Renal cortical epithelial cell (primary cell): ENCODE measurements at places on chromosomes 2 and 18.
A peak's percentile ranks its signal among the peaks of the same experiment; 100 is the strongest.

GRCh38 chr18:40152859-40153258, 1802.2 kb upstream of the PIK3C3 start:
- DNase-seq, result peak; percentile 1

GRCh38 chr2:108616751-108617161, 82.5 kb downstream of the LIMS1 start:
- peak; percentile 86 for DNase-seq

DNA sequence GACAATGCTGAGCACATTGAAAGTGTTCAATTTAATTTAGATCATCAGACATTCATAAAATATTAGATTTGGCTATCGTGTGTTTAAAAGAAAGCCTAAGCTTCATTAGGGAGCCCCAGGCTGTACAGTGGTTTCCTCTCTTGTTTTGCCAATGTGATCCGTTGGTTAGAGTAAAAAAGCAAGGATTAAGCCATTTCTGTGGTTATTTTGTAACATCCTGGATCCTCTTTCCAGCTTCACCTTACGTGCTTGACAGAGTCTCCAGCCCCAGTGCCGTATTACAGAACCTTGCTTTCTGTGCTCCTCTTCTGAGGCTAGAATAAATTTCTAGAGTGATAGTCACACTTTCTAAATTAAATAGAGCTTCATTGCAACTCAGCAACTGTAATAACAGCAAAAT, 289.3 kb upstream of the LINC00305 start:
- DNase-seq, result no peak

- DNase-seq, result no peak
Measured at GRCh38 chr2:150357770-150358467, 129.5 kb downstream of the RND3 start.

GRCh38 chr2:127596311-127597045, 49.5 kb upstream of the GPR17 start:
- DNase-seq, result no peak

- peak; percentile 61 for DNase-seq
Measured at GRCh38 chr2:168515502-168515901, 59.4 kb downstream of the CERS6 start.

DNA sequence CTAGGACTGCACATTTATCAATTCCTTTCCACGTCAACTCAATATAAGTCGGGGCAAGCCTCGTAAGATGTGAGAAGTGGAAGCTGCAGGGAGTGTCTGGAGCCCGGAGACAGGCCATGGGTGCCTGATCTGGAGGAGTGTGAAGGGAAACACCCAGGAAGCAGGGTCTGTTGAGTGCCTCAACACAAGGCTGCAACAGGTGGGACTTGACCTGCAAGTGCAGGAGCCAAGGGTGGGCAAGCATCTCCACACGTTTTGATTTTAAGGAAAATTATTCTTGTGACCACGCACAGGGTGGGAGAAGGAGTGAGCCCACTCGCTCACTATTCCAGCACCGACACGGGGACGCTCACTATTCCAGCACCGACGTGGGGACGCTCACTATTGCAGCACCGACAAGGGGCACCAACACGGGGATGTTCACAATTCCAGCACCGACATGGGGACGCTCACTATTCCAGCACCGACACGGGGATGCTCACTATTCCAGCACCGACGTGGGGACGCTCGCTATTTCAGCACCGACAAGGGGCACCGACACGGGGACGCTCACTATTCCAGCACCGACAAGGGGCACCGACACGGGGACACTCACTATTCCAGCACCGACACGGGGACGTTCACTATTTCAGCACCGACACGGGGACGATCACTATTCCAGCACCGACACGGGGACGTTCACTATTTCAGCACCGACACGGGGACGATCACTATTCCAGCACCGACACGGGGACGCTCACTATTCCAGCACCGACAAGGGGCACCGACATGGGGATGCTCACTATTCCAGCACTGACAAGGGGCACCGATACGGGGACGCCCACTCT, 197.3 kb downstream of the EIPR1 start:
- DNase-seq, result no peak

GRCh38 chr2:127884436-127884835, 1.3 kb downstream of the AMMECR1L start:
- DNase-seq, result no peak

GRCh38 chr2:215651412-215651811, 215.5 kb upstream of the FN1 start:
- no peak for DNase-seq

- no peak for DNase-seq
Measured at GRCh38 chr2:193523662-193524061, 1328.9 kb upstream of the TMEFF2 start.

DNA sequence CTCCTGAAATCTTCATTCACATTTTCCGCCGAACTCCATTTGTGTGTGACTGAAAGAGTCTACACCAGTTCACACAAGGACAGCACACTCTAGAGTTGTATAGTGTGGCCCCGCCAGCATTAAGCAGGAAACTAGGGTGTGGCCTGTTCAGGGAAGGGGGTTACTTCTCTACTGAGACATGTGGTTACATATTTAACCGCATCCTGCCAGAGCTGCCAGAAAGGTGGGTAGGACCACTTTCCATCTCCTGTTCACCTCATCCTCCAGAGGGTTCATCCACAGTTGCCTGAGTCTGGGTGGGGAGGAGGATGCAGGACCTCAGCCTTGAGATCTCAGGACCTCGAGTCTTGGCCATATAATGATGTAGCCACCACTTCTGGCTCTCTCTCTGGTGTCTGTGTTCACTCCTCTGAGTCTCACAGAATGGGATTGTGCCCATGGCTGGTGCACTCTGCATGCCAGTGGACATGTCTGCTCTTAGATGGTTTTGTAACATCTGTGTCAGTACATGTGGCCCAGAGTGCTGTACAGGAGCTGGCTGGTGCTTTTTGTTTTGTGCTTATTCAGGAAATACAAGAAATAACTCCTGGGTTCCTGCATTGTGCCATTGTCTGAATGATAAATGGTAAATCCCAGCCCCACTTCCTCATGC, 7.7 kb upstream of the SP140L start:
- no peak for DNase-seq

DNA sequence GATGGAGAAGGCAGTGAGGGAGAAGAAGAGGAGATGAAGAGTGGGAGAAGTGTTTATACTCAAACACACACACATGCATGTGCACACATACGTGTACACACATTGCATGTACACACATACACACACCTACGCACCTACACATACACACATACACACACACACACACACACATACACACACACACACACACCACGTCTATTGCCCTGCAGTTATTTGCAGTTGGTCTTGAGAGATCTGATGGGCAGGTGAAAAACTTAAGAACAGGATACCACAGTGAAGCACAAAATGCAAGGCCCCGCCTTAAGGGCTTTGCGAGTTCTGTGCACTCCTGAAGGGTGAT, 190.2 kb downstream of the MYCN start:
- DNase-seq, result no peak

- peak; percentile 63 for DNase-seq
Measured at GRCh38 chr2:164976301-164976700, 21.0 kb upstream of the SLC38A11 start.

GRCh38 chr2:236940497-236940896, 145.2 kb upstream of the COPS8 start:
- DNase-seq, result no peak

DNA sequence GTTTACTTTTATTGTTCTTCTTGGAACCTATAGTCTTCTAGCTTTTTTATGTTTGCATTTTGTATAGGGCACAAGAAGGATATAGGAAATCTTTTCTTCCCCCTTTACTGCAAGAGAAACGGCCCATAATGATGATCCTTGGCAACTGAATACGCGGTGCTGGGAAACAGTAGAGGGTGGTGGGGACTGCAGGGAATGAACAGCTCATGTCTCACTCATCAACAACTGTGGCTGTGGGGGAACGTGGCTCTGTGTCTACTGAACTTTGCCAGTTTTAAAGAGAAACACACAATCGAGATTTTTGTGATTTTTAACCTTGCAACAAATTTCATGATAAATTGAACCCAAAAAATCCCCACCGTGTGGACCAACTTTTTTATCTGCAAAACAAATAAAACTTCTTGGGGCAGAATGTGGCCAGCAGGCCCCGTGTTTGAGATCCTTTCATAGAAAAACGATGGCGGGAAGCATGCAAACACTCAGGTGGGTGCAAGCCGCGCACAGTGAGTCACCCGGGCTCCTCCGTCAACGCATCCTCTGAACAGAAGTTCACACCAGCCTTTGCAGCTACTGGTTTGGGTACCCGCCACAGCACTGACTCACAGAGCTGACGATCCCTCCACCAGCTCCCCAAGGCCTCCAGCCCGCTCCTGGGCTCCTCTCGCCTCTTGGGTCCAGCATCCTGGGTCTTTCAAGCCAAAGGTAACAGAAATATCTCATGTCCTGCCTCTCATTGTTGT, 149.3 kb downstream of the COL6A3 start:
- no peak for DNase-seq

DNA sequence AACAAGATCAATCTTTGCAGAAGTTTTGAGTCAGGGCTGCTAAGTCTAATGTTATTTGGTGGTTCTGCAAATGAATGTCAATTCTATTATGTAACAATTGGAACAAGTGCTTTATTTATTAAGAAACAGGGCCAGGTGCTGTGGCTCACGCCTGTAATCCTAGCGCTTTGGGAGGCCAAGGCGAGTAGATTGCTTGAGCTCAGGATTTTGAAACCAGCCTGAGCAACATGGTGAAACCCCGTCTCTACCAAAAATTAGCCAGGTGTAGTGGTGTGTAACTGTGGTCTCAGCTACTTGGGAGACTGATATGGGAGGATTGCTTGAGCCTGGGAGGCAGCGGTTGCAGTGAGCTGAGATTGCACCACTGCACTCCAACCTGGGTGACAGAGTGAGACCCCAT, 13.2 kb upstream of the RNF103 start:
- no peak for DNase-seq

DNA sequence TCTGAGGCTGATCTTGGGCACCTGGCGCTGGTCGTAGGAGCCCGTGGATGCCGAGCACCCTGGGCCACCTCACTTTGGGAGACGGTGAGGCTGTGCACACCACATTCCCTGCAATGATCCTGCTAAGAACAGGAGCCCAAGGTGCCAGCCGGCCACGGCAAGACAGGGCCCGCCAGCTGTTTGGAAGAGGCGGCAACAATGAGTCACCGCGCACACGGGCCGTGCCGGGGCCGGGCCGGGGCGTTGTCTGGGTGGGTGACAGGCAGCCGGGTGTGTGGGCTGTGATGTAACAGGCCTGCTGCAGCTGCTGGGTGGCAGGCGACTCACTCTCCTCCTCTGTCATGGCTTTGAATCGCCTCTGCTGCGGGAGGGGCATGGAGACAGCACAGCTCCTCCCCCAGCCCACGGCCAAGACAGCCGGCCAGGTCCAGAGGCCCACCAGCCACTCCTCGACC, 49.7 kb upstream of the ODC1 start:
- peak; percentile 68 for DNase-seq

GRCh38 chr18:111306-112014, 46.9 kb upstream of the USP14 start:
- DNase-seq, result peak; percentile 38

DNA sequence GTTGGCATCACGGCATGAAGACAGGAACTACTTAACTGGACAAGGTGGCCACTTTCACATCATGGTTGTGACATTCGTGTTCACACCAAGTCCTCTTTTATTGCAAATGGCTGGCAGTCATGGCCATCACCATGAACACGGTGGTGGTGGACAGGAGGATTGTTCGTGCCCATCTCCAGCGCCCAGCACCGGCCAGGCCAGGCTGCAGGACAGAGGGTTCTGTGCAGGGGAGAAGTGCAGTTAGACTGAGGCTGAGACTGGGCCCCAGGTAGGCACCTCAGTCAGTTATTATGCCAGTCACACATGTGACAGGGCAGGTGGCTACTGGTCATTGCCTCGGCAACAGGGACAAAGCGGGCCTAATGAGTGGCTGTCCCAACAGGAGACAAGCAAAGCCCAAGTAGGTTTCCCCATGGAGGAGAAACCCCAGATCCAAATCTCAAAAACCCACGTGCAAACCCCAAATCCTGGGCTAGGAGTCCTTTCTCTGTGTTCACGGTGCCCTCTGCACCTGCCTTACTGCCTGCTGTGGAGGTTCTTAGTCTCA, 468.1 kb upstream of the MYT1L start:
- DNase-seq, result no peak

- DNase-seq, result no peak
Measured at GRCh38 chr2:152050341-152050740, 48.5 kb downstream of the CACNB4 start.

DNA sequence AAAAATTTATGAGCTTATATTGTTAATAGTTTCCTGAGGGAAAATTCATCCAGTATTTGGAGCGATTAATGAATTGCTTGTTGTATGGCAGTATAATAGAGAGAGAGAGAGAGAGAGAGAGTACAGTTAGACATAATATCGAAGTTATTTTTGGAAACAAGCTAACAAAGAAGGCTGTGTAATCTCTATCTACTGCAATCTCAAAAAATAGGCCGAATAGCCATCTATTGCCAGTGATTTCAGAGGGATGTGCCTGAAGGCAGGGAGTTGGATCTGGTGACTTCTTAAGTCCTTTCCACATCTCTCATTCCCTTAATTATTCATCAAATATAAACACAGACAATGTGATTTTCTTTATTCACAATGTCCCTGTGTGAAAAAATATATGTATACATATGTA, 433.1 kb upstream of the RAB12 start:
- DNase-seq, result no peak

DNA sequence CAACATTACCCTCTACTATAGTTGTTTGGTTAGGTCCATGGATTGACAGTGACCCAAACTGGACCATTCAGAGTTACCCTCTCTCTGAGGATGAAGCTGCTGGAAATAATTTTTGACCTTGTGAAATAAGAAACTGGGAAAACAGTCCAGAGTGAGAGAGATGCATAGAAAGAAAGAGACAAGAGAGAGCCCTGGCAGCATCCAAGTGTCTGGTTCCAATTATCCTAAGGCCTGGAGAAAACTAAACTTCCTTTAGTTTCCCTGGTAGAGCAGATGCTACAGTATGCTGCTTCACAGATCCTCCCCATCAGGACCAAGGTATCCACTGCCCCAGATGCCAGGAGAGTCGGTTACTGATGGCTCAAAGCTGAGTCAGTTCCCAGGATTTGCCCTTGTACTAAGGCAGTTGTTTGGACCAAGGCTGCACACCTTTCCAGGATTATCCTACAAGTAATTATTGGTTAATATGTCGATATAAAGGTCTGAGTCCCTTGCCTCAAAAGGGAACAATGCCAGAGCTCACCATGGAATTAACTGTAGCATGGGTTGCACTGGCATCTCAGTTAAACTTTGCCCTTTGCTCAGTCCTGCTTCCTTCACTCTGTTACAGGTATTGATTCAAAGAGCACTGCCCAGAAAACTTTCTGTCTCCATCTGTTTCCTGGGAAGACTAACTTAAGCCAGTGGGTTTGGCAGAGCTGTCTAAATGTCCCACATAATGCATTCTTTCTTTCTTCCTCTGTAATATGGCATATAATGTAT, 14.6 kb upstream of the CHN1 start:
- DNase-seq, result no peak

DNA sequence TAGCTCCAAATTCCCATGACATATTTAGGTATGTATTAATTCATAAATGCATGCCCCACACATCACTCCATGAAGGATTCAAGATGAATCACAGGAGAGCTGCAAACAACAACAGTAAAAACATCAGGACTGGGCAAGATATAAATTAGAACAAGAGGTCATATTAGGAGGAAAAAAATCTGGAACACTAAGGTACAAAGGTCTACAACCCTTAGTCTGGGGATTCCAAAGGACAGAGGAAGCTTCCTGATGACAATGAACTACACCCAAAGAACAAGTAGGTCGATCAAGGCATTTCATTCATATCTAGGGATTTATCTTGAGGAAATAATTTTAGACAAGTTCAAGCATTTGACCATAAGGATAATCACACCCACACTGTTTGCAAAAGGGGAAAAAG, 14.5 kb downstream of the VPS4B start:
- no peak for DNase-seq
